ENCODE measurements at places on chromosomes 2 and 18.

- peak; percentile 50 for DNase-seq
Measured at GRCh38 chr2:96637385-96638143, 548 bp downstream of the KANSL3 start.

GRCh38 chr18:49666045-49666775 is 104.4 kb downstream of the LIPG start:
- no peak for DNase-seq

DNA sequence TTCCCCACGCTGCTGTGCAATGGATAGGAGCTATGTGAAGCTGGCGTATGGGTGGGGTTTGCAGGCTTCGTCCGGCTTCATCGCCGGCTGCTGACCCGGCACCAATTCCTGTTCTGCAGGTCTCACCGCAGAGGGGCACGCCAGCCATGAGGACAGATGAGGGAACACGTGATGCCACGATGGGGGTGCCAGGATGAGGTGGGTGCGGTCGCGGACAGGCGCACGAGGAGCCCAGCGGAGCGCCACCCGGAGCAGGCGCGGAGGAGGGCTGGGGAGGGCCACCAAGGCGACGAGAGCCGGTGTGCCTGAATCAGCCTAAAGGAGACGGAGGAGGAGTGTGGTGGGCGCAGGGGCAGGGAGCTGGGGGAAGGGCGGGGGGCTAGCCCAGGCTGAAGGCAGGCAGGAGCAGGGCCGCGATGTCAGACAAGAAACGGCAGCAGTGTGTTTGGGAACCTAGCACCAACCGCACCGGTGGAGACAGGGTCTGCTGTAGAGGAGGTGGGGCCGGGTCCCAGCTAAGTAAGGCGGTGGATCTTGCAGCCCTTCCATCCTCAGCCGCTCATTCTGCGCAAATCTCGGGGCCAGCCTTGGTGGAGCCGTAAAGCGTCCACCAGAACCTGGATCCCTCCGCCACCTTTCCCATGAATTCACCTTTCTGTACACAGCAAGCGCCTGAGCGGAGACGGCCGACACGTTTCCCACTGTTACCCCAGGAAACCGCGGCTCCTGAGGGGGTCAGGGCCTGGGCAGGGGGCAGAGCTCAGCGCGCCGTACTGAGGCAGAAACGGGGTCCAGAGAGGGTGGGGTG is 17.0 kb upstream of the CD8A start:
- DNase-seq: no peak

- no peak for DNase-seq
Measured at GRCh38 chr2:240368781-240369331, 66.6 kb upstream of the GPC1 start.

- DNase-seq: no peak
Measured at GRCh38 chr2:148965623-148966437, 72.7 kb upstream of the LYPD6B start.

- DNase-seq: no peak
Measured at GRCh38 chr18:7116001-7116730, 1.4 kb downstream of the LAMA1 start.

All from smooth muscle cell of the brain vasculature (primary cell).